ENCODE measurements at places on chromosomes 7 and 10. TPM values are rescaled to one million over a fixed set of nuclear protein-coding genes. Genes with fewer than 3 reads are reported as not detected.

GRCh38 chr10:124032971-124033886 lies 60.2 kb downstream of the CHST15 start:
- H3K4me1 ChIP-seq = no peaks in the 10 kb centered on the region
- peak overlapping the region; percentile 42 for H3K27ac ChIP-seq
- H3K36me3 ChIP-seq = no peaks in the 10 kb centered on the region
- H3K27me3 ChIP-seq = no peaks in the 10 kb centered on the region

DNA sequence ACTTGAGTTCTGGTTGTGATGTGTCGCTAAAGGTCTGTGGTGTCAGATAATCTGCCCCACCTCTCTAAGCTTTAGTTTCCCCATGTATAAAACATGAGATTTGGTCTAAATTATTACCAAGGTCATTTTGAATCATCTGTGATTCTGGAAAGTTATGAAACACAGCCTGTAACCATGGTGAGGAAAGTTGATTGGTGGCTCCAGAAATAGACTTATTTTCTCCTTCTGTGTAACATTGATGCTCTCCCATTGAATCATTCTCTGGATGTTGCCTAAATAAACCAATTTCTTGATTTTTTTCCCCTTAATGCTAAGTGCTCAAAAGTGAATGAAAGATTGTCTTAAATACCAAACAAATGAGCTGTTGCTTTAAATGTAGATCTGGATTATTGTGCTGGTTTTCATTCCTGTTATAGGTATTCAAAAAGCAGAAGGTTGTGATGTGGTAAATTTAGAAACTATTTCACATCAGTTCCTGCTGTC lies 30.0 kb upstream of the PCGF5 start:
- no peaks in the 10 kb centered on the region for H3K27me3 ChIP-seq
- DNase-seq = no peak
- H3K27ac ChIP-seq = no peak overlapping the region
- no peaks in the 10 kb centered on the region for H3K4me1 ChIP-seq

DNA sequence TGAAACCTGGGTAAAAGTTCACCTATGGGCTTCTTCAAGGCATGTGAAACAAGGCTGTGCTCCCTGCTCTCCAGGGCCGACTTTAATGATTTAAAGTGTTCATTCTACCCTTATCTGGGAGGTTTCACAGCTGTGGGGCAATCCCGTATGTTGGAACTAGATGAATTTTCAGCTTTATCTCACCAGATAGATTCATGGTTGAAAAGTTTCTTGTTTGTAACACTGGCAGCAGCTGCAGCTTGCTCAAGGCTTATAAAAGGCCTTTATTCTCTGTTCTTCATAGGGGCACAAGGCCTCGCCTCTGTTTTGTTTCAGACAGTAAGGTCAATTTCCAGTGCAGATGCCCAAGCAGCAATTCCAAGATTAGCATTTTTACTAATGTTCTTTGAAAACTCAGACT lies 70.4 kb upstream of the DNAJB12 start:
- no peaks in the 10 kb centered on the region for H3K36me3 ChIP-seq
- H3K27ac ChIP-seq = no peak overlapping the region
- no peaks in the 10 kb centered on the region for H3K4me1 ChIP-seq
- H3K4me3 ChIP-seq = no peak overlapping the region
- no peaks in the 10 kb centered on the region for H3K27me3 ChIP-seq

- H3K27me3 ChIP-seq = no peaks in the 10 kb centered on the region
- H3K4me3 ChIP-seq = peak overlapping the region; percentile 31
- no peak overlapping the region for H3K27ac ChIP-seq
- DNase-seq = no peak
Observed at GRCh38 chr7:132614428-132615318, 38.4 kb upstream of the PLXNA4 start.

DNA sequence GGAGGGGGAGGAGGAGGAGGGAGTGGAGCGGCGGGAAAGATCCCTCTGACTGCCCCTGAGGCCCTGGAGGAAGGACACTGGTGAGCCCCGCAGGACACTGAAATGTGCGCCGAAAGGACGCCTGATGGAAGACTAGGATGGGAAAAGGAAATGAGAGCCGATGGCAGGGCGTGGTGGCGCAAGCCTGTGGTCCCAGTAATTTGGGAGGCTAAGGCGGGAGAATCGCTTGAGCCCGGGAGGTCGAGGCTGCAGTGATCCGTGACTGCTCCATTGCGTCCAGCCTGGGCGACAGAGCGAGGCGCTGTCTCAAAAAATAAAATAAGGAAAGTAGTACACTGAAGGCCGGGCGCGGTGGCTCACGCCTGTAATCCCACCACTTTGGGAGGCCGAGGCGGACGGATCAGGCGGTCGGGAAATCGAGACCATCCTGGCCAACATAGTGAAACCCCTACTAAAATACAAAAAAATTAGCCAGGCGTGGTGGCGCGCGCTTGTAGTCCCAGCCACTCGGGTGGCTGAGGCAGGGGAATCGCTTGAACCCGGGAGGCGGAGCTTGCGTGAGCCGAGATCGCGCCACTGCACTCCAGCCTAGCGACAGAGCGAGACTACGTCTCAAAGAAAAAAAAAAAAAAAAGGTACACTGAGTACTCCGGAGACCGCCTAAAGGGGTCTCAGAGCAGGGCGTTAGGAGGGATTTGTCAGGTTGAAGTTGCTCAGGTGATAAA lies 561 bp upstream of the HNRNPF start:
- H3K36me3 ChIP-seq = no peaks in the 10 kb centered on the region
- H3K4me3 ChIP-seq = peak overlapping the region; percentile 82
- H3K27ac ChIP-seq = peak overlapping the region; percentile 99
- no peaks in the 10 kb centered on the region for H3K27me3 ChIP-seq
- H3K4me1 ChIP-seq = peaks cover 8% of the 10 kb centered on the region
- DNase-seq = no peak

DNA sequence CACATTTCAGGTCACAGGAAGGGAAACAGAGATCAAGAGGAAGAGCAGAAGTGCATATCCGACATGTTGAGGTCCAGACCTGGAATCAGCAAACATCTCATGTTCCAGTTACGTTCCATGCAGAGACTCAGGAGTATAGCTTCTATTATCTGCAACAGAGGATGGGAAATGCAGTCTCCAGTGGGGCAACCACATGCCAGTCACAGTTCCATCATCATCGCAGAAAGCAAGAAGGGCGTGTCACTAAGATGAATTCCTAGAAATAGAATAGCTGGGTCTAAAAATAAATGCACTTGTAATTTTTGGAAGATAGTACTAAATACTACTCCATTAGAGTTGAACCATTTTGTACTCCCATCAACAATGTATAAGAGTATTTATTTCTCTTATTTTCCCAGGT lies 133.2 kb upstream of the MDFIC start:
- H3K27ac ChIP-seq = no peak overlapping the region
- H3K4me1 ChIP-seq = no peaks in the 10 kb centered on the region
- H3K36me3 ChIP-seq = no peaks in the 10 kb centered on the region

- no peaks in the 10 kb centered on the region for H3K4me1 ChIP-seq
- no peaks in the 10 kb centered on the region for H3K27me3 ChIP-seq
- H3K4me3 ChIP-seq = no peak overlapping the region
Observed at GRCh38 chr10:31072451-31072850, 40.8 kb upstream of the ZNF438 start.

REEP3 gene
- total RNA-seq = 74.1 TPM
